CD4-positive, alpha-beta T cell treated with Interleukin-15 for 4 hours (primary cell): ENCODE measurements at places on chromosomes 7 and 10.

GRCh38 chr7:116227678-116228239 is 17.4 kb downstream of the TES start:
- DNase-seq, result no peak

GRCh38 chr10:58508316-58508715 is 4.4 kb upstream of the BICC1 start:
- no peak for DNase-seq

GRCh38 chr7:34564091-34564490 is 93.9 kb upstream of the NPSR1 start:
- no peak for DNase-seq

GRCh38 chr10:32241946-32242345 is 105.0 kb downstream of the EPC1 start:
- no peak for DNase-seq

DNA sequence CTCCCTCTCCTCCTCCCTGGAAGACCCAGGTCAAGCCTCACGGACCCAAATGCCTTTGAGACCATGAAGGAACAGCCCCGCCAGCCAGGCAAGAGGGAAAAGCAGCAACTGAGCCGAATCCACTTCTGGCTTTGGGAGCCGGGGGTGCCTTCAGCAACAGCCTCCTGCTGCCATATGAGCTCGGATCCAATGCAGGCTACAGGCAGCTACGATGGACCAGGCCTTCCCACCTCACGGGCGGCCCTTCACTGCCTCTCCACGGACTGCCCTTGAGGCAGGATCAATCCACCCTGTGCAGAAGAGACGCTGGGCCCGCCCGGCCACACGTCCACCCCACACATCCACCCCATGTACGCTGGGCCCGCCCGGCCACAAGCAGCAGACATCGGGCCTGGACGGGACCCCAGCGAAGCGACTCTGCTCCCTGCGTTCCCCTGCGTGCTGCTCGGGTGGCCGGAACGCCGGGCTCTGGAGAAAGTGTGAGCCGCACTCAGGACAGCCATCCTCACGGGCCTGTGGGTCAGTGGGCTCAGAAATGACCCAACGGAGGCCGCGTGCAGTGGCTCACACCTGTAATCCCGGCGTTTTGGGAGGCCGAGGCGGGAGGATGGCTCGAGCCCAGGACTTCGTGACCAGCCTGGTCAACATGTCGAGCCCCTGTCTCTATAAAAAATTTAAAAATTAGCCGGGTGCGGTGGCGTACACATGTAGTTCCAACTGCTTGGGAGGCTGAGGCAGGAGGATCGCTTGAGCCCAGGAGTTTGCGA is 82.0 kb downstream of the FOXL3 start:
- DNase-seq, result no peak

GRCh38 chr10:102904346-102904745 is 13.7 kb upstream of the CNNM2 start:
- no peak for DNase-seq

DNA sequence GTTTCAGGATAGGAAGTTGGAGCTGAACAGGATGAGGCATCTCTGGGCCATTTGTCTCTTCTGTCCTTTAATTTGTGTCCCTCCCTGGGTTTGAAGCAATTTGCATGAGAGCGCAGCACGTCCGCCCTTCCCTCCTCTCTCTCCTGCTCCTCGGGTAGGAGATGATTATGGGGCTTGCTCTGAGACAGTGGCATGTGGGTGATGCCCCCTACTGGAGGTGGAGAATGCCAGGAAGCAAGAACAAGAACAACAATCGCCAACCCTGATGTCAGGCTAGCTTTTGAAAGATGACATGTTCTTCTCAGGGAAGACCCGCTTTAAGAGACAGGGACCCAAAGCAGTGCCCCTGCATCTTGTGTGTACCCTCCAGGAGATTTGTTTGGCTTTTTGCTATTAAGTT is 63.9 kb upstream of the LOXL4 start:
- DNase-seq, result no peak

GRCh38 chr10:101923256-101923655 is 79.7 kb upstream of the KCNIP2 start:
- DNase-seq, result no peak

DNA sequence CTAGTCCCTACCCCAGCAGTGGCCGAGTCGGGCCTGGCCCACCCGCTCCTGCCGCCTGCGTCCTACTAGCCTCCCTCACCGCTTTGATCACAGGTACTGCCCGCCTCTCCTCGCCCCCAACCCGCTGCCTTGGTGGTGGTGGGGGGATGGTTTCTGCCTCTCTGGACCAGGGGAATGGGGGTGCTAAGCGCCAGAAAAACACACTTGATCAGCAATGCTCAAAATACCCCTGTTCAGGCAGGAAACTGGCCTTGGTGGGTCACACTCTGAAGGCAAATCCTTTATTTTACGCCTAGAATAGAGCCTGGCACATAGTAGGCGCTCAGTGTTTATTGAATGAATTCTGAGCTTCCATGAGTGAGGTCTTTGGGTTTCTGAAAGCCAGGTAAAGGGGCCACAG is 1.0 kb upstream of the CRTAC1 start:
- DNase-seq, result no peak

- no peak for DNase-seq
These were observed 30.0 kb downstream of the DNAJC12 start for GRCh38 chr10:67807855-67808456.

- DNase-seq, result no peak
These were observed 40.1 kb downstream of the PFKP start for GRCh38 chr10:3107426-3107961.

DNA sequence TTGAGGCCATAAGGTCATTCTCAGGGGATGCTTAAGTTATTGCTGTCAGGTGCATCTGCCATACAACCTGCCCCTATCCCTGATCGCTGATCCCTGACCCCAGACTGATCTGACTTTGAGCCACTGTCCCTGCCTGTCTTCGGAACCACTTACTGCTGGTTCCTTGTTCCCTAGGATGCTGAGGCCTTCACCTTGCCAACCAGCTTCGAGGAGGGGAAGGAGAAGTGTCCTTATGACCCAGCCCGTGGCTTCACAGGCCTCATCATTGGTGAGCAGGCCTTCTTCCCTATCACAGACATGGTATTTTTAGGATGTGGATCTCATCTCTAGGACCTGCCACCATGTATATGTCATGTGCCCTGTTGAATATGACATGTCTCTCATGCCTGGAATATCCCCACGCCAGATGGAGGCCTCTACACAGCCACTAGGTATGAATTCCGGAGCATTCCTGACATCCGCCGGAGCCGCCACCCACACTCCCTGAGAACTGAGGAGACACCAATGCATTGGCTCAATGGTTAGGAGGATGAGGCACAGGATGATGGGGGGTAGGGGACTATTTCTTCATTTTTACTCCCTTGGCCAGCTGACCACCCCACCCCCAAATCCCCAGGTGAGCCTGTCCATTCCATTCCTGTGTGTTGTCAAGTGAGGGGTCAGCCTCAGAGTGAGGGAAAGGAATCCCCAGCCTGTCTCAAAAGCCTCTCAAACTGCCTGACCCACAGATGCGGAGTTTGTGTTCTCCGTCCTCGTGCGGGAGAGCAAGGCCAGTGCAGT is 9.0 kb downstream of the MRPL43 start:
- DNase-seq, result no peak

- DNase-seq, result no peak
These were observed 163.8 kb downstream of the SORCS3 start for GRCh38 chr10:104804880-104805279.

DNA sequence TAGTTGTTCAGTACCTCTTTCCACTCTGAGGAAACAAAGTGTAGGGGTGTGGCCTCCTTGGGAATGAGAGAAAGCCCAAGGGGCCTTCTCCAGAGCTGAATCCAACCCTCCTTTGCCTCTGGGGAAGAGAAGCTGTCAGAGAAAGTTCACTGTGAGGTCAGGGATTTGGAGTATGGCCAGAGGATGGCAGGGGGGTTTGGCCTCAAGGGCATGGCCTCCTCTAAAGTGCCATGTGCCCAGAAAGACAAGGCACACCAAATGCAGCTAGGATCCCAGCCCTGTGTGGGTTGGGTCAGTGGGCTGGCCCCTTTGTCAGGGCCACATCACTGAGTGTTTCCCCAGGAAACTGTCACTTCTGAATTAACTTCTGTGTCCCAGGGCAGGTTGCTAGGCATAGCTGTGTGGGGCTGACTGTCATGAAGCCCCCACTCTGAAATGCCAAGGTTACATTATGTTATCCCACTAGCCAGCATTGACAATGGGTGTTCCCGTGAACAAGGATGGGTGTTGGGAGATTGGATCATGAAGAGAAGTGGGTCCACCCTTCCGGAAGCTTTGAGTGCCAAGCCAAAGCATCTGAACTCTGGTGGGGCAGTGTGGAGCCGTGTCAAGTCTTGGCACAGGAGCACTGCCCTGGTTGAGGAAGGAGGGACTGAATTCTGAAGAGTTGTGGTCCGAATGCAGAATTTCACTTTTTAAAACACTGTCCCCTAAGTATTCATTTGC is 123.3 kb downstream of the ZMIZ1 start:
- no peak for DNase-seq

DNA sequence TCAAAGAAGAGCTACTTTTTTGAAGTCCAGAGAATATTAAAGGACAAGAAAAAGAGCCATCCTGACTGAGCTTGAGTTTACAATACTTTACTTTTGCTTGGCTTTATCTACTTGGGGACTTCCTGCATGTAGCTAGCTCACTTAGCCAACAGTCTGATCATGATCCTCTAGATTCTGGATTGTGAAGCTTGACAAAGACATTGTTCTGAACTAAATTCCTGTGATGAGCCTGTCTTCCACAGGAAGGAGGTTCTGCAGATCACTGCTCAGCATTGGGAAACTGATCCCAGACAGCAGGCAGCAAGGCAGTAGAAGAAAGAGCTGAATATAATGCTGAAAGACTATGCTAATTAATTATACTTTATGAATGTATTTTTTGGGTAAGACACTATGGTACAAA is 296.4 kb downstream of the DGKB start:
- DNase-seq, result no peak

DNA sequence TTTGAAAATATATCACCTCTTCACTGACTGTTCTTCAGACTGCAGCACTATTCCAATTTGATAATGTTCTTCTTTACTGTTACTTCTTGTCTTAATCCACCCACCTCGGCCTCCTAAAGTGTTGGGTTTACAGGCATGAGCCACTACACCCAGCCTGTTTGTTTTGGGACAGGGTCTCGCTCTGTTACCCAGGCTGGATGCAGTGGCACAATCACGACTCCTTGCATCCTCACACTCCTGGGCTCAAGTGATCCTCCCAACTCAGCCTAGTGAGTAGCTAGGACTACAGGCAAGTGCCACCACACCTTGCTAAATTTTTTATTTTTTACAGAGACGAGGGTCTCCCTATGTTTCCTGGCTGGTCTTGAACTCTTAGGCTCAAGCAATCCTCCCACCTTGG is 77.9 kb downstream of the NDUFB2 start:
- no peak for DNase-seq

DNA sequence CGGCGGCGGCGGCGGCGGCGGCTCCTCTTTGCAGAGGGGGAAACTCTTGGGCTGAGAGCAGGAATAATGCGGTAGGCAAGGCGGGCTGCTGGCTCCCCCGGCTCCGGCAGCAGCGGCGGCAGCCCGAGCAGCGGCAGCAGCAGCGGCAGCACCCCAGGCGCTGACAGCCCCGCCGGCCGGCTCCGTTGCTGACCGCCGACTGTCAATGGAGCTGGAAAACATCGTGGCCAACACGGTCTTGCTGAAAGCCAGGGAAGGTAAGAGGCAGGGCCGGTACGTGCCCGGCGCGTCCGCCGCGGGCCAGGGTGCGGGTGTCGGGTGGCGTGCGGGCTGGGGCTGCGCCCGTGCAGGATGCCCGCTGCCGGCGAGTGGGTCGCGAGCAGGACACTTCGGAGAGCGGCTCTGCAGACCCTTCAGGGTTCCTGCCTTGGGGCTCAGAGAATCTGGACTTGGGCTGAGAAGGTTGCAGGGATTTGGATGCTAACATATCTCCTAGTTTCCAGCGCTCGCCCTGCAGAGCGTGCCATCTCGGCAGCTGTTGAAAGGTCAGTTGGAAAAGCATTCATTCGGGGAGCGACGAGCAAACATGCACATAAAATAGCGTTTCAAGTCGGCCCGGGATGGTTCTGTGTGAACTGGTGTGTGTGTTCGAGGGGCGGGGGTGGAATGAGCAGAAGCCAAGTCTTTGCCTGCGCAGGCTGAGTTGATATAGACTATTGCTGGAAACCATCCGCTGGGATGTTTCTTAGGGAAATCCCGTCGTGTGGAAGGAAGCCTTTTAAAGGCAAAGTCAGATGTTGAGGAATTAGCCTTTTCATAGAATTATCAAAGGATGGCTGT is 562 bp downstream of the GRK5 start:
- DNase-seq, result no peak

DNA sequence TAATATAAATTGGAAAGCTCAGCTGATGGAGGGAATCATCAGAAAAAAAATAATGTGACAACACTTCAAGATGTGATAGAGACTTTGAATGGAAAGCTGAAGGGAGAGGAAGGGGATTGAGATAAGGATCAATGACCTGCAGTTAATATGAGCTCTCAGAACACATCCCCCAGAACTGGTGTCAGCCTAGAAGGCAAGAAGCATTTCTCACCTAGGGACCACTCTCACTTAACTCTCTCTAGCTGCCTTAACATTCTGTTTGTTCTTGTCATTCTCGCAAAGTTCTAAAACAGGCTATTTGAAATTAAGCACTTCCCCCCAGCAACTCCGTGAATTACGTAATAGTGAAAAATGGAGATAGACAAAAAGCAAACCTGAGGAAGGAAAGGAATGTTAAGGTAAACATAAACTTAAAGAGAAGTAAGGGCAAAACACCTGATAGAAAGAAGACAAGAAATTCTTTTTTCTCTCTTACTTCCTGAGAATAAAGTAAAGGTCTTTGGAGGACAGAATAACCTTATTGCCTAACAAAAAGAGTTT is 1.2 kb upstream of the MPP7 start:
- DNase-seq, result no peak

- DNase-seq, result no peak
These were observed 25.4 kb upstream of the PAPSS2 start for GRCh38 chr10:87634311-87634710.

DNA sequence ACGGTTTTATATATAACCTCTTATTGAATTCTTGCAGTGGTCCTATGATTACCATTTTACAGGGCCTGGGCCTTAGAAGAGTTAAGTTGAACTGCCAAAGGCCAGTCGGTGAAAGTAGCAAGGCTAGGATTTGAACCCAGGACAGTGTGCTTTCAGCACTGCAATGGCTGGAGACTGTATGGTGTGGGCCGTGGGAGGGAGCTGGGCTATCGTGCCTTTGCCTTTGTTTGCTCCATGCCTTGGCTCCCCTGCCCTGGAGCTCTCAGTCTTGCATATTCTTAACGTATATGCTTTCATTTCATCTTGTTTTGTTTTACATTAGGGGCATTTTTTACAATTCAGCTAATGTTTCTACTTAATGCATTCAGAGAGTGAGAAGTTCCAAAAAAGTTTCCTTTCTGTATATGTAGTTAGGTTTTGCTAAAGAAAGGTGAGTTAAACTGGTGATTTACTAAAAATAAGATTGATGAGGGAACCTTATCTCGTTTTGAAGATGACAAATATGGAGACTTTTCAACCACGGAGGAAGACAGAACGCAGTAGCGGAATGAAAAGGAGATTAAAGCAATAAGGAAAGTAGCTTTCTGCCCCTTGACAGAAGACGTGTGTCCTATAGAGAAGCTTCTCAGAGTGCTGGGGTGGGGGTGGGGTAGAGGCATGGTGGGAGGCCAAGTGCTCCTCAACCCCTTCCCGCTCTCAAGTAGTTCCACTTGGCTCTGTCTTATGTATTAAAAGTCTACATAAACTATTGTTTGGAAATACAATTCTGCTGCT is 82.5 kb downstream of the RTKN2 start:
- DNase-seq, result no peak

- DNase-seq, result no peak
These were observed 580.1 kb downstream of the GRID1 start for GRCh38 chr10:85786401-85786899.

GRCh38 chr10:121112579-121113384 is 261.6 kb downstream of the WDR11 start:
- no peak for DNase-seq
